ENCODE measurements at places on chromosomes 2 and 18.
A peak's percentile ranks its signal among the peaks of the same experiment; 100 is the strongest.

GRCh38 chr2:173720306-173720705, 244.9 kb downstream of the SP3 start:
- no peak for DNase-seq

GRCh38 chr18:24727685-24728084, 267.2 kb downstream of the HRH4 start:
- no peak for DNase-seq

GRCh38 chr2:583666-584065, 93.5 kb downstream of the TMEM18 start:
- no peak for DNase-seq

GRCh38 chr2:33240178-33240577, 236.3 kb upstream of the RASGRP3 start:
- DNase-seq = peak; percentile 52

DNA sequence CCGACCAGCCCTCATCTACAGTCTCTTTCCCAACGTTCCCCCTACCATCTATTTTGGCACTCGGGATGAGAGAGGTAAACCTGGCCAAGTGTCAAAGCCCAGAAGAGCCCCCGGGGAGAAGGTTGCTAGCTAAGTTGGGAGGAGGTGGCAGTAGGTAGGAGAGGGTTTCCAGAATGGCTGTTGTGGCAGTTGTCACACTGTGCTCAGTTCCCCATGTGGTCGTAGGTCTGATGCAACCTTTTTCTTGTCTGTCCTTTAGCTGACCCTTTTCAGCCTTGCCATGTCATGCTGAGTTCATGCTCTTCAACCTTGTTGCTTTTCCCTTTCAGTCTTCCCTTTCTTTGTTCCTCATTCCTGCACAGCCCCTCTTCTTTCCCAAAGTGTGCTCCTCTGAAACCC, 34.5 kb downstream of the TTLL4 start:
- no peak for DNase-seq

DNA sequence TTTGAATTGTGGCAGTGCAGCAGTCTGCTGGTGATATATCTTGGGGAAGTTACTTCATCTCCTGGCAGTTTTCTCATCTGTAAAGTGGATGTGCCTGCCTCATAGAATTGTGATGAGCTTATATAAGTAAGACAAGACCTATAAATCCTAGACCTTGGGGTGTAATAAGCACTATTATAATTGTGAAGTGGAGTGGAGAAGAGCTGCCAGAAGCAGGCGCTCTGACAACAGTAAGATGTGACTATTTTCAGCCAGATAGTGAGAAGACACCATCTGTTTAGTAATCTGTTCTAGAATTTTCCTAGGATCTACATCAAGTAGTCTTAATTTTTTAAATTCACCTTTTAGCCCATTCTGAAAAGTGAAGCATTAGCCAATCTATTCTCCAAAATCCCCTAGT, 85.6 kb upstream of the TSPYL6 start:
- DNase-seq = no peak

DNA sequence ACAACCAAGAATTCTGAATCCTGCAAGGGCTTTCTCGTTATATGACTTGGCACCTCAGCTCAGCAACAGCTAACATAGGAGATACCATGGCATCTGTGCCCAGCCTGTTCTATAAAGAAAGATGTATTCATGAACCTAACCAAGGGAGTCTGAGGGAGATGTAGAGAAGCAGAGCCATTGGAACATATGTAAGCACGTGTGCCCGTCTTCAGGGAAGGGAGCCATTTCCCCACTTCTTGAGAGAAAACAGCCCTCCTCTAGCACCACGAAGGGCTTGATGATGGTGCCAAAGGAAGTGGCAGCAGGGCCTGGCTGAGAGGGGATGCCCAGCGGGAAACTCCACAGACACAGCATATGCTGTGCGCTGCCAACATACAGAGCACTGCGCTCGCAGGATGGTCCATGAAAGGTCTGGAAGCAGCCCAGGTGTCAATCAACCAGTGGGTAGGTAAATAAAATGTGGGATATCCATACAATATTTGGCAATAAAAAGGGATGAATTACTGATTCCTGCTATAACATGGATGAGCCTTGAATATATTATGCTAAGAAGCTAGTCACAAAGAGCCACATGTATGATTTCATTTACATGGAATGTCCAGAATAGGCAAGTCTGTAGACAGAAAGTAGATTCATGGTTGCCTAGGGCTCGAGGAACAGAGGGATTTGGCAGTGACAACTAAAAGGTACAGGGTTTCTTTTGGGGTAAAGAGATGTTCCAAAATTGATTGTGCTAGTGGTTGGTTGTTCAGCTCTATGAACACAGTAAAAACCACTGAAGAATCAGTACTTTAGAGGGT, 16.1 kb downstream of the TMEM247 start:
- DNase-seq = no peak
